ENCODE measurements at places on chromosomes 16 and 17.

DNA sequence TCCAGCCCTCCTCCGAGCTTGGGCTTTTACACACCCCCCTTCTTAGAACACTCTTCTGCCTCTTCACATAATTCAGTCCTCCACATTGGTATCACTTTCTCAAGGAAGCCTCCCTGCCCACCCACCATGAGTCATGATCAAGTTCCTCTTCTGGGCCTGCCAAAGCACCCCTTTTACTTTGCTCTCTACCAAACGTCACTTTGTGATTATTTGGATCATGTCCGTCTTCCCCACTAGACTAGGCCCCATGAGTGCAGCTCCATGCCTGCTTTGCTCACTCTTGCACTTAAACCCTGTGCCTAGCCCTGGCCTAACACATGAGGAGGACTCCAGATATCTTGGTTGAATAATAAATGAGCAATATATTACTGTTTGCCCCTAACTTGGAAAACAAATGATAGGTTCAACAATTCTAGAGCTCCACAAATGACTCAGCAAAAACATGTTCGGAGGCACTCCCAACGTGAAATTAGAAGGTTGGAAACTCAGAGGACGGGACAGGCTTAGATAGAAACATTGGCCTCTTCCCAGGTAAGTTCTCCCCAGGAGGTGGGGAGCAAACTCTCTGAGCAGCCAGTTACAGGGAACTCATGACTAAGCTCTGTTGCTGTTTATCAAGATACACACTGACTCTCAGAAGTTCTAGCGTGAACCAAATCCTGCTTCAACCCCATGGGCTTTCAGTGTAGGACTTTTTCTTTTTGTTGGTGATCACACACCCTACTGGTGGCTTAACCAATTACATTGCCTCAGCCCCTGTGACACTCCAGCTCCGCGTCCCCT is 28.3 kb downstream of the G6PC1 start:
- peak; percentile 23 for DNase-seq

- DNase-seq = no peak
These were observed 696.7 kb downstream of the MAF start for GRCh38 chr16:78903843-78904242.

- no peak for DNase-seq
These were observed 161.4 kb downstream of the LAT start for GRCh38 chr16:29146266-29146665.

- DNase-seq = no peak
These were observed 198.4 kb downstream of the COPRS start for GRCh38 chr17:31660684-31661083.

GRCh38 chr17:29616300-29617048 is 6.2 kb downstream of the CORO6 start:
- no peak for DNase-seq

DNA sequence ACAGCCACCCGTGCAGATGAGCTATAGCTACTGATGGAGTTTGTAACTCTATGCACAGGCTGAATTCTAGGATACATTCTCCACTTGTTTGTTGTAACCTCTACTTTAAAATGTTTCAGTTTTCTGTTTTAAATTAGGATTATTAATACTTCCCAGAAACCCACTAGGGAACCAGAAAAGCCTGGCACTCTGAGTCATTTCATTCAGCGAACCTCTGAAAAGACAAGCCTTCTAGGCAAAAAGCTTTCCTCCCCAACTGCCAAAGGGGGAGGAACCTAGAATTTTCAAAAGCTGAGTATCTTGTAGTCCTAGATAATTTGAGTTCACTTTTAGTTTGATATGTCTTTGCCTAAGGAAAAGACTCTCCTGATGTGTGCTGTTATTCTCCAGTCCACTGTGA is 43.2 kb downstream of the GOSR1 start:
- DNase-seq = no peak

DNA sequence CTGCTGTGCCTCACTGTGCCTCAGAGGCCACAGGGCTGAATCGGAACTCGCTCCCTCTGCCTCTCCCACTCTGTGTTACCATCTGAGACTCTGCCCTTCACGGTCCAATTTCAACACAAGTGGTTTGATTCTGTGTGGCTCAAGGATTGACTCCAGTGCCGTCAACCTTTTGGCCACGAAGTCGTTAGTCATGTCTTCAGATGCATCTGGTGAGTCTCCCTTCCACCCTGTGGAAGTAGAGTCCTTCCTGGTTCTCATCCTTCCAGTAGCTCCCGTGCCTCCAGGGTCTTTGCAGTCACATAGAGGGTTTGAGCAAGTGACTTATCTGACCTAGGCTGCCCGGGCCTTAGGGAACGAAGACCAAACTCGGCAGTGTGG is 51.2 kb downstream of the PGS1 start:
- DNase-seq = no peak

GRCh38 chr17:75917141-75917916 is 12.6 kb upstream of the MRPL38 start:
- no peak for DNase-seq

- no peak for DNase-seq
These were observed 727 bp downstream of the CORO7 start for GRCh38 chr16:4415538-4416199.

- DNase-seq = no peak
These were observed 2.9 kb upstream of the RASL10B start for GRCh38 chr17:35728551-35728950.

DNA sequence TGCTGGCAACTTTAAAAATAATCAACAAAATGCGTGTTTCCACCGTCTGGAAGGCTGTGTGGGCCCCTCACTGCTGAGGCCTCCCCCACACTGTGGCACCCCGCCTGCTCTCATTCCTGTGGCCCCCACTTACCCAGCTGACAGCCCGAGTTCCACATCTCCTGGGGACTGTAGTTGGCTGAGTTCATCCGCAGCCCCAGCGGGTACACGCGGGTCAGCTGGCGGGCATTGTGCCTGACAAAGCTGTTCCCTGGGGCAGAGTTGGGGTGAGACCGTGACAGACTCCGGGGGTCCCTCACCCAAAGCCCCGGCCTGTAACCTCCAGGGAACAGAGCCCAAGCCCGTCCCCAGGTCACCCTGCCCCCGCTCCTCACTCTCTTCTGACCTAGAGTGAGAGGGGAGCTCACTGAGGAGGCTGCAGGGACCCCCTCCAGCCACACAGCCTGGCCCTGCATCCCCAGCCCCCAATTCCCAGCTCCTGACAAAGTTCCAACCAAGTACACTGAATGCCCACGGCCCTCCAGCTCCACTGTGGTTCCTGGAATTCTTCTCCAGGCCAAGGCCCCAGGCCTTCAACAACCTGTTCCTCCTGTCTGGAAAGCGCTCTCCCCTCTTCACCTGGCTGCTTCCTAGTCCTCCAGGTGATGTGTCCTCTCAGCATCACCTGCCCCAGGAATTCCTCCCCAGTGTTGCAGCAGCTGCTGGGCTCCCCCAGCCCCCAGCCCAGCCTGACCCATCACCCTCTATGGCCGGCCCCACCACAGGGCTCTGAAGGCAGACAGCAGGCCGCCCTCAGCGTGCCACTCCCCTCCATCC is 18.0 kb downstream of the PLCD3 start:
- DNase-seq = no peak

GRCh38 chr17:82843904-82844680 is 4.3 kb upstream of the ZNF750 start:
- no peak for DNase-seq

GRCh38 chr17:73336408-73337329 is 24.9 kb upstream of the CDC42EP4 start:
- no peak for DNase-seq

GRCh38 chr17:57852092-57852954 is 2.5 kb upstream of the MRPS23 start:
- DNase-seq = no peak

DNA sequence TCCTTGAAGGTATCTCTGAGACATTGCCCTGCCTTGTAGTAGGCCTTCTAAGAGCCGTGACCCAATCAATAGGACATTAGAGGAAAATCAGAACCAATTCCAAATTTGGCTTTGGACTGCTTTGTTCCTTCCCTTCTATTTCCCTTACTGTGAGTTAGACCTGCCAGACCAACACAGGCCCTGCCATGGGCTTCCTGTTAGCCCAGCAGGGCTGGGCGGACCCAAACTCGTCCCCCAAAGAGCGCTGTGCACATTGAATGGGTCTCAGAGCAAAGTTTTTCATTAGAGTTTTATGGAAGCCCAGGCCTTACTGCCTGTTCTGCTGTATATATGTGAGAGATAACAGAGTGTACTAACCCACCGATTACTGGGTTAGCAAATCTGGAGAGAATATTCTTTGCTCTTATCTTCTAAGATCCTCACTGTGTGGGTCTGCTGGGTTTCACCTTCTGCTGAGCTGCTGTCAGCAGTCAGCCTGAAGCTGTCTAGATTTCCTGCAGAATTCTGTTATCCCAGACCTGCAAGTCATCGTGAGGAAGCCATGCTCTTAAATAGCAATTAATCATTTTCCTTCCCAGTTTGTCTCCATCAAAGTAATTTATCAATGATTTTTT is 5.7 kb downstream of the ARHGAP44 start:
- no peak for DNase-seq

DNA sequence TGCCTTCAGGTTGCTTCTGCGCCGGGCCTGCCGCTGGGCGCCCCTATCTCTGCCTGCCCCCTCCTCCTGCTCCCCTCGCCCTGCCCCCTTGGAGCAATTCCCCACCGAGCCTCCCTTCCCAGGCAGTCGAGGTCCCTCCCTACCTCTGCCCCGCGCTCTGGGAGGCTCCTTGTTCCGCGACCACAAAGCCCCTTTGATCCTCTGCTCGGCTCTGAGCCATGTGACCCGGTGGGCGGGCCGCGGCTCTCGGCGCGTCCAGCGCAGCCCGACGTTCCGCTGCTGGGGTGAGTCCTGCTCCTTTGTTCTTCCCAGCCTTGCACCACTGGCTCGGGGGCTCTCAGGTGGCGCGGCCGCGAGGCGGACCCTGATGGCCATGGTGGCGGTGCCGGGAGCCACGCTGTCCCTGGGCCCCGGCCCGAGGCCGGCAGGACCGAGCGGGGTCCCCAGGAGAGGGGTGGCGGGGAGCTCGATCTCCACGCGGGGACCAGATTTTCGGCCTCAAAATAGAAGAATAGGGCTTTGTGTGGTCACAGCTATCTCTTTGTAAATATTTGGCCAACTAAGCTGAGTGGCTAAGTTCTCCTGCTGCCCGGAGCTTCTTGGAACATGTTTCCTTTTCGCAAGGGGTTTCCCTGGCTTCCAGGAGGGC is 310.6 kb downstream of the SEC14L1 start:
- DNase-seq = no peak

DNA sequence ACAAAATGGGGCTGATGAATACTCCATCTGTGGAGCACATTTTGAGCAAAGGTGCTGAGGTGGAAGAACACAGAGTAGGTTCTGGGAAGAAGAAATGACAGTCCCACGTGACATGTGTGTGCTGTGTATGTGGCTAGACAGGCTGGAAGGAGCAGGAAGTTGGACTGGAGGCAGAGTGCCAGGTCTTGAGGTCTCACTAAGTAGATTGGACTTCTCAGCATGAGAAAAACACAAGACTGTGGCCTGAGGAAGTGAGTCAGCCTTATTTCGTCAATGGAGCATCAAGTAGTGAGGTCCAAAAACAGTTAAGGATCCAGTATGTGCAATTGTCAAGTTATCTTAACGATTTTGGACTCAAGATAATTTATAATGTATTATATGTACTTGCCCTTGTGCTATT is 736.5 kb downstream of the KCNJ2 start:
- DNase-seq = no peak

GRCh38 chr16:69012906-69013305 is 92.5 kb upstream of the HAS3 start:
- DNase-seq = no peak

DNA sequence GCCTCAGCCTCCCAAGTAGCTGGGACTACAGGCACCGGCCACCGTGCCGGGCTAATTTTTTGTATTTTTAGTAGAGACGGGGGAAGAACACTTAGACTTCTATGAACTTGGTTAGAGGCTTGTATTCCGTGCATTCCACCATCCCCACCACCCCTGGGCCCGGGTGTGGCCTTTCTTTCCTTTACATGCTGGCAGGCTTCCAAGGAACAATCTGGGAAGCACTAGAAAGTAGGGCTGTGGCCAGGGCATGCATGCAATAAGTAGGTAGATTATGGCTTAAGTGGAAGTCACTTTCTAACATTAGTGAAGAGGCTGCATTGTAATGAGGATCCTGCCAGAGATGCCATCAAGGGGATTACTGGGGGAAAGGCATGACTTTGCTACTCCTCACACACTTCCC is 171.6 kb downstream of the SHISA6 start:
- no peak for DNase-seq

- no peak for DNase-seq
These were observed 296.5 kb upstream of the MAF start for GRCh38 chr16:79897104-79897452.

DNA sequence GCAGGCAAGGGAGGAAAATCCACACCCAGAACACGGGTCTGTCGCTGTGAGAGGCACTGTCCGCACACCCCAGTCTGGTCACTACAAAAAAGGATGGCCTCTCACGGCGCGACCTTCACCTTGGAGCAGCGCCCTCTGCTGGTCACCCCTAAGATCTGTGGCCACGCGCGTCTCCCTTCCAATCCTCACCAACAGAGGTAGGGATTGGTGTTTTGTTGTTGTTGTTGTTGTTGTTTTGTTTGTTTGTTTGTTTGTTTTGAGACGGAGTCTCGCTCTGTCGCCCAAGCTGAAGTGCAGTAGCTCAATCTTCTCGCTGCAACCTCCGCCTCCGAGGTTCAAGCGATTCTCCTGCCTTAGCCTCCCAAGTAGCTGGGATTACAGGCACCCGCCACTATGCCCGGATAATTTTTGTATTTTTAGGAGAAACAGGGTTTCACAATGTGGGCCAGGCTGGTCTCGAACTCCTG is 15.0 kb upstream of the C17orf58 start:
- no peak for DNase-seq

DNA sequence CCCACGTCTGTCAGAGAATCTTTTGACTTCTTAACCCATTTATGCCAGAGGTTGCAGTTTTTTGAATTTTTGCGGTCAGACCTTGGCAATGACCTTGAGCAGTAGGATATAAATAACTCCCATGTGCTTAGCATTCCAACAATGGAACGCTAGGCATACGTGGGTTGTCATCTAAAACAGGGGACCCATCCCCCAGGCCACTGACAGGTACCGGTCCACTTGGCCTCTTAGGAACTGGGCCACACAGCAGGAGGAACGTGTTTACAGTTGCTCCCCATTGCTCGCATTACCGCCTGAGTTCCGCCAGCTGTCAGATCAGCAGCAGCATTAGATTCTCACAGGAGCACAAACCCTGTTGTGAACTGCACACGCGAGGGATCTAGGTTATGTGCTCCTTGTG is 76.8 kb upstream of the LGALS9 start:
- no peak for DNase-seq

DNA sequence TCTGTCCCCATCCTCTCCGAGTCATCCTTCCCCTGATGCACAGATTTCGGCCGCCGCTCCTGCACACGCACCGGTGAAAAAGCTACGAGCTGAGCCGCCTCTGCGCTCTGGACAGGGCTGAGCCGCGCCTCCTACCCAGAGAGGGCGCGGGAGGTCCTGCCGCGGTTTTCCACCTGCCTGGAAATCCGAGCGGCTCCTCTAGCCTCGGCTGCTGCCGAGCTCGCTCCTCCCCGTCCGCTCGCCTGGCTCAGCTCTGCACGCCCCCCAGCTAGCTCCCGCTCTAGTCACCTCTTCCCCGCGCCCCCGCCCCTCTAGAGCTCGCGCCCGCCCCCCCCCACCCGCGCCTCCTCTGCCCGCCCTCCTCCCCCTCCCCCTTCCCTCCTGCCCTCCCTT is 198 bp upstream of the SHISA9 start:
- DNase-seq = no peak

Measured in renal cortex interstitium (tissue), 15 donors.